ENCODE measurements at places on chromosomes 7 and 10.

- no peak for DNase-seq
These were observed 202.1 kb downstream of the ATRNL1 start for GRCh38 chr10:115295213-115295805.

- DNase-seq, result no peak
These were observed 69.5 kb upstream of the PITRM1 start for GRCh38 chr10:3241967-3242650.

DNA sequence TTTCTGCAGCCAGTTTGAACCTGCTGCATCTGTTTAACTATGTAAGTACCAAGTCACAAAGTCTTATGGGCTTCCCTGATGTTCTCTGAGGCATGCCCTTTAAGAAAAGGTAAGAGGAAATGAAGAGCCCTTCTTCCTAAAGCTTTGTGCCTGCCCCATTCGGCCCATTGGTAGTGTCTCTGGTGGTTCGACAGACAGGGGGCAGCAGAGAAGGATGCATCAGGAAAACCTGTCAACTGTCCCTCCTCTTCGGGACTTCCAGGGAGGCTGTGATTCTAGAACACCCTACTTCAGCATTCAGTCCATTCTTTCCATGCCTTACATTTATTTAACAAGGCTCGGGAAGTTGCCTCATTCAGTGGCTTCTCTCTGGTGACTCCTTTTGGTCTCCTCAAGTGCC, 1.9 kb upstream of the SFRP4 start:
- DNase-seq, result no peak

GRCh38 chr10:129955601-129956285, 8.3 kb downstream of the EBF3 start:
- no peak for DNase-seq
